ENCODE measurements at places on chromosomes 11 and 22. TPM values are rescaled to one million over a fixed set of nuclear protein-coding genes. Genes with fewer than 3 reads are reported as not detected.

Gene NAALADL1
- 12.2 TPM for total RNA-seq

Gene MS4A4E
- total RNA-seq: 2.7 TPM

Gene MMP7
- total RNA-seq: 7.1 TPM

Gene OR5B21
- total RNA-seq: not detected

- no peaks in the 10 kb centered on the region for H3K4me1 ChIP-seq
- no peak for DNase-seq
- H3K27me3 ChIP-seq: no peaks in the 10 kb centered on the region
- H3K4me3 ChIP-seq: no peak overlapping the region
Observed at GRCh38 chr11:79312617-79313529, 128.0 kb downstream of the TENM4 start.

All from lower lobe of right lung (tissue), 2 donors.